Cardiac fibroblast (primary cell): ENCODE measurements at places on chromosomes 7 and 10.
A peak's percentile ranks its signal among the peaks of the same experiment; 100 is the strongest.

- no peak for DNase-seq
Measured at GRCh38 chr7:81682873-81683272, 87.0 kb downstream of the HGF start.

DNA sequence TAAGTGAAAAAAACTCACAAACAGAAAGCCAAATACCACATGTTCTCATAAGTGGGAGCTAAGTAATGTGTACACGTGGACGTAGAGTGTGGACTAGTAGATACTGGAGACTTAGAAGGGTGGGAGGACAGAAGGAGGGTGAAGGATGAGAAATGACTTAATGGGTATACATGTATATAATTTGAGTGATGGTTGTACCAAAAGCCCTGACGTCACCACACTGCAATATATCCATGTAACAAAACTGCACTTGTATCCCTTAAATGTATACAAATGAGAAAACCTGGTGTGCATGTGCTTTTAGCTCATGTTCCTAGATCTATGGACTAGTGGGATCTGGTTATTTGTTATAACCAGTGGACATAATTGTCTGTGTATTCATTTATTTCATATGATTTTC lies 48.5 kb upstream of the FGL2 start:
- no peak for DNase-seq

- peak; percentile 35 for DNase-seq
Measured at GRCh38 chr7:41796331-41796730, 93.4 kb upstream of the INHBA start.

GRCh38 chr7:15558756-15559155 lies 3.1 kb downstream of the AGMO start:
- DNase-seq: peak; percentile 88

DNA sequence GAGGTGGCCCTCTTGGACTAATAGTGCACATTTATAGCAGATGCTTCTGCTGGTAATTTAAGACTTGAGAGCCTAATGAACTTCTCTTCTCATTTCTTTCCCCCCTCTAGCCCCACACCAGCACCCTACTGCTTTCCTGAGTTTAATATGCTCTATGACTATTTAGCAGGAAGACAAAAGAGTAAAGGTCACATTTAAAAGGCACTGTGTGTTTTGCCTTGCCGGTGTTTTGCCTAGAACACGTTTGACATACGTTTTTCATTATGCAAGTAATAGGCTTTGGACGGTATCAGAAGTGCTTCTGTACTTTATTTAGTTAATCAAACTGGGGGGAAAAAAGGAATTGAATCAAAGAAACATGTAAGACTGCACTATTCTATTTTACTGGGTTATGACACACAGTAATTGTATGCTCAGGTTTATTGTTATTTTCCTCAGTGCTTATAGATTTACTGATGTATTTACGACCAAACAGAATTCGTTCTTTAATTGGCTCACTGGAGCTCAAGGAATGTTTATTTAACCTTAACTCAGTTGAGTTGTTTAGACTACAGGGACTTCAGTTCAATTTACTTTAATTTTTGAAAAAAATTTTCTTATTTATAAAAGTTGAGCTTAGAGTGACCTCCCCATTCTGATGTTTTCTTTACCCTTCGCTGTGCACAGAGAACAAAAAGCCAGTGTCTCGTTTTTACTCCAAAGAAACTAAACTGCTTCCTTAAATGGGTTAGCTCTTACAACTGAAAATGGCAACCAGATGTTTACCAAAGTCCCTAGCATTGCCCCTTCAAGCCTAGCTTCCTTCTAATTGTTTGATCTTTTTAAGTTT lies 35.4 kb downstream of the CPED1 start:
- no peak for DNase-seq

DNA sequence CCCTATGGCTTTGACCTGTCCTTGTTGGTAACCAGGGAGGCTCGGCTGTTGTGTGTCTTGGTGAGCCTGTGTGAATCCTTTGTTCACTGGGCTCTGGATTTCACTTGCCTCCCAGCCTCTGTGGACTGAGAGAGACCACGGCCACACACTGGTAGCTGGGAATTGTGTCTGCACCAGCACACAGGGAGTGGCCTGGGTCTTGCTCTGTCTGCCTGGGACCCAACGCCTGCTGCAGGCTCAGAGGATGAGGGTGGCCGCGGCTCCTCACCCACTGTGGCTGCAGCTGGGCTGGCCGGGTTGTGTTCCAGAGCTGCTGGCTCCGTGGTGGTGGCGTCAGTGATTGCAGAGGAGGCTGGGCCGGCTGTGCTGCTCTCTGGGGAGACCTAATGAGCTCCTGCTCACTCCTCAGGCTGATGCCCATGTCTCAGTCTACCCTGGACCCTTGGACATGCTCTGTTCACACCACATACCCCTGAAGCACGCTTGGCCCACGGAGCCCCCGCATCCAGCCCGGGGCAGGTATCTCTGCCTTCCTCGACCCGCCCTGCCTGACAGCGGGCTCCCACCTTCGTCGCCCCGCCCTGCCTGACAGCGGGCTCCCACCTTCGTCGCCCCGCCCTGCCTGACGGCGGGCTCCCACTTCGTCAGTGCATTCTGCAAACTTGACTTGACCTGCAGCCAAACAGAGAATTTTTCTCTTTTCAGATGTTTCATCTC lies 328.5 kb downstream of the ADARB2 start:
- no peak for DNase-seq

GRCh38 chr10:52523696-52524095 lies 209.6 kb downstream of the DKK1 start:
- peak; percentile 42 for DNase-seq

GRCh38 chr10:103740611-103741010 lies 114.8 kb downstream of the SH3PXD2A start:
- no peak for DNase-seq

GRCh38 chr10:106440767-106441166 lies 723.7 kb downstream of the SORCS1 start:
- DNase-seq: no peak

DNA sequence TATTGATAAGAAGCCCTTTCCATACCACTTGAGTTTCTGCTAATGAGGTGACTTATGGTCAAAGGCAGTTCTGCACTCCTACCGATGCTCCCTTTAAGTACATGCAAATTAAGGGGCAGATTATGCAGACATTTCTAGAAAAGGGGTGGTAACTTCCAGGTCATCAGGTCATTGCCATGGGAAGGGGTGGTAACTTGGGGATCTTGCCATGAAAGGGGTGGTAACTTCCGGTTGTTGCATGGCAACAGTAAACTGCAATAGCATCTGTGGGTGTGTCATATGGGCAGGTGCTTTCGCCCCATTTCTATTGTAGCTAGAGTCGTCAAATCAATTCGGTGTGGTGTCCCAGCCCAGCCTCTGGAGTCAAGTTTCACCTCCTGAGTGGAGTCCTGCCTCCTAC lies 150.9 kb downstream of the UBE2H start:
- no peak for DNase-seq

DNA sequence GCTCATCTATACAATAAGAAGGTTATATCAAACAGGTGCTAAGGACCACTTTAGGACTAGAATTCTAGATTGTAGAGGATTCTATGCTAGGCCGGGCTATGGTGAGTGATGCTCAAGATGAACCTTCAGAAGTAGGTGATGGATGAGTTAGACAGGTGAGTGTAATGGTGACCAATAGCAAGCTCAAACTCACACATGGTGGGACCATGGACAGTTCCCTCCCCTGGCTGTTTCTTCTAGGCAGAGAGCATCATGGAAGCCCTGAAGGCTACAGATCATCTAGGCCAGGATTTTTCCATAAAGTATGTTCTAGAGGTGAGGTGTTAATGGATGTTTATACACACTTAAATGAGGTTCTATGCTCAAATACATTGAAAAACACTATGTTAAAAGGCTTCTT lies 162.2 kb upstream of the WDR11 start:
- DNase-seq: no peak

DNA sequence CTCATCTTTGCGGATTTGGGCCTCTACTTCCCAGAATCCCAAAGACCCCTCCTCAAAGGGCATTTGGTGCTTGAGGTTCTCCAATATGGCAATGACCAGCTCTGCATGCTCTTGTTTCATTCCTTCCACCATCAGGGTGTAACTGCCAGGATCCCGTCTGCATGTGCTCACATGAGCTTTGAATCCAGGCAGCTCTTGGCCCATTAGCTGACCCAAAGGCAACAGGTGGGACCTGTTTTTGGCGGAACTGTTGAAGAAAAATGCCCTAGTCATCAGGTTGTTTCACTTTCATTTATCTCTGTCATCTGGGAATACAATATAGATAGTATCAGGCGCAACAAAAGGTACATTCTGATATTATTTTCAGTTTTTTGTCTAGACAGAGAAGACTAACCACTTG lies 159.1 kb upstream of the TCF7L2 start:
- no peak for DNase-seq

DNA sequence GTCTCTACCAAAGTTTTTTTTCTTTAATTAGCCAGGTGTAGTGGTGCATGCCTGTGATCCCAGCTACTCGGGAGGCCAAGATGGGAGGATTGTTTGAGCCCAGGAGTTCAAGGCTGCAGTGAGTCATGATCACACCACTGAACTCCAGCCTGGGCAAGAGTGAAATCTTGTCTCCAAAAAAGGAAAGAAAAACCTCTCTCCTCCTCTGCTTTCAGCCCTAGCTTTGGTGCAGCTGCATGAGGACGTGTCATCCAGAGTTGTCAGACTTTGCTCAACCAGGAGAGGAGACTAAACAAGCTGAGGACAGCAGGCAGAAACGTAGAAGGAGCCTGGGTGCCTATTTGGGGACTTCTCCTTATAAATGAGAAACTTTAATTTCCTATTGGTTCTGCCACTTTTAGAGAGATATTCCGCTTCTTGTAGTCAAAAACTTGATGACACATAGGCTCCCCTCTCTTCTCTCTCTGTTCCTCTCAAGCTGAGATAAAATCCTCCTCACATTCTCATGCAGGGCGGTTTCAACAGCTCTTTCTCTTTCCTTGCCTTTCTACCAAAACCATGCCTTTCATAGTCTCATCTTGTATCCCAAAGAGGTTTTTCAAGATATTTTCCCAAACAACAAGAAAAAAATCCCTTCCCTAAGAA lies 205.4 kb downstream of the ARHGAP12 start:
- DNase-seq: peak; percentile 23

DNA sequence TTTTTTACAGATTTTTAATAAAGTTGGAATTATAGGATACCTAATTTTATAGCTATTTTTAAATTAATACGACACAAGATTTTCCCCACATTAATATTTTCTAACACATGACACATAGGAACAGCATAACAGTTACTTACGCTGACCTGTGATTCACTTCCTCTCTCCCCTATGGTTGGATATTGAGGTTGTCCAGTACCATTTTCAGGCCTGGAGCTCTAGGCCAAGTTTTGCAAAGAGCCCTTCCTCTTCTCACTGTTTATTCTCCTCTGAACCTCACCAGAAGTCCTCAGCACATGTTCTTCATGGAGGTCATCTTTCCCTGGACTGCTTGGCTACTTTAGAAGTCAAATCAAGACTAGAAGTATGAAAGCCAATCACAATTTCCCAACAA lies 28.2 kb downstream of the LYZL1 start:
- DNase-seq: peak; percentile 54

- DNase-seq: no peak
Measured at GRCh38 chr7:45564485-45564884, 9.7 kb upstream of the ADCY1 start.

DNA sequence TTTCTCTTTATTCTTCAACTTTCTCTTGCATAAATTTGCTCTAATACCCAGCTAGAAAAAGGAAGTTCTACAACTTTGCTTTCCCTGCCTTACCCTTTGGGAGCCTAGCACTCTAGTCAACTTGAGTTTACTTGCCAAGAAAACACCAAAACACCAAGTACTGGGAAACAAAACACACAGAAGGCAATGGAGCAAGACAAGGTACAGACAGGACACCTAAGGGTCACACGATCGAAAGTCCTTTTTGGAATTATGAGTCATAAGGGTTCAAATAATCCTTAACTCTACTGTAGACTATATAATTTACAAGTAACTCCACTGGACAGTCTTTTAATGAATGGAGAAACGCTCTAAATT lies 42.6 kb upstream of the ANAPC16 start:
- no peak for DNase-seq

- no peak for DNase-seq
Measured at GRCh38 chr10:5478694-5479305, 20.6 kb downstream of the CALML5 start.

GRCh38 chr7:41576166-41576565 lies 126.7 kb downstream of the INHBA start:
- DNase-seq: peak; percentile 26

GRCh38 chr10:77516575-77516974 lies 121.0 kb downstream of the KCNMA1 start:
- DNase-seq: no peak

- no peak for DNase-seq
Measured at GRCh38 chr10:62112300-62112699, 156.3 kb downstream of the RTKN2 start.

DNA sequence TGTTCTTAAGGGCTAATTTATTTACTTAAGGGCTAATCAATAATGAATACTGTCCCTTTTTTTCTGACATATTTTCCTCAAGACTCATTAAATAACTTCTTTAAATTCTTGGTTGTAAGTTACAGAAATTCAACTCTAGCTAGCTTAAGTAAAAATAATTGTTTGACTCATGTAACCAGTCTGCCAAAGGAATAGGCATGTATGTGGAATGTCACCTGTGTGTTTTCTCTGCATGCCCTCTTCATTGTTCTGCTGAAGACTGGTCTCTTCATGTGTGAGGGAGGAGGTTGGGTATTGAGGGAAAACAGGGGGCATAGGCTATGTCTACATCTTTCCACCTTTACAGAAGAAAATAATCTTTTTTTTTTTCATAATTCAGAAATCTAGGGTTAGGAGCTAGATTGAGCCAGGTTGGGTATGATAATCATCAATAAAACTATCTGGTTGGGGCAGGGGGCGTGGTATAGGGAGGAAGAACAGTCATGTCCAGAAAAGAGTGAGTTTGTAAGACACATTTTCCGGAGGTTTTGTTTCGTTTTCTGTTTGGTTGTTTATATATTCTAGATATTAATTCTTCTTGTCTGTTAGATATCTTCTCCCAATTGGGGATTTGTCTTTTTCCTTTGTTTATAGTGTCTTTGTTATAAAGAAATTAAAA lies 37.9 kb downstream of the EXOC4 start:
- no peak for DNase-seq
